ENCODE measurements at places on chromosomes 2 and 18.

- DNase-seq, result no peak
Measured at GRCh38 chr2:216233281-216233995, 124.3 kb downstream of the XRCC5 start.

- DNase-seq, result no peak
Measured at GRCh38 chr2:13193900-13194299, 477.2 kb downstream of the TRIB2 start.

- peak; percentile 43 for DNase-seq
Measured at GRCh38 chr2:239190361-239190760, 210.5 kb downstream of the HDAC4 start.

- DNase-seq, result no peak
Measured at GRCh38 chr2:181882246-181883020, 9.1 kb upstream of the ITPRID2 start.

DNA sequence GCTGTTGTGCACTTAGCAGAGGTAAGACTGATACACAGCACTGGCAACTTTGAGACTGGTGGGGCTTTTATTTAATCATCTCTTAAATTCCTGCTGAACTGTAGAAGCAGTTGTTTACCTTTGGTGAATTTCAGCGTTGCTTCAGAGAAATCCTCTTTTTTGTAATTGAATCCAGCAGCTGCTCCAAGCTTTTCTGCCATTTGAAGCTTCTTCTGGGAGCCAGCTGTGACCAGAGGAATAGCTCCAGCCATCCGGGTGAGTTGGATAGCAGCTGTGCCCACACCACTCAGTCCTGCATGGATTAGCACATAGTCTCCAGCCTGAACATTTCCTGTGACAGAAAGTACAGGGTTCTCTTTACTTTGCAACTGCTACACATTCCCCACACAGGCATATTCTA lies 3.9 kb downstream of the TP53I3 start:
- DNase-seq, result no peak

- DNase-seq, result no peak
Measured at GRCh38 chr2:18871430-18871829, 282.1 kb upstream of the NT5C1B start.

DNA sequence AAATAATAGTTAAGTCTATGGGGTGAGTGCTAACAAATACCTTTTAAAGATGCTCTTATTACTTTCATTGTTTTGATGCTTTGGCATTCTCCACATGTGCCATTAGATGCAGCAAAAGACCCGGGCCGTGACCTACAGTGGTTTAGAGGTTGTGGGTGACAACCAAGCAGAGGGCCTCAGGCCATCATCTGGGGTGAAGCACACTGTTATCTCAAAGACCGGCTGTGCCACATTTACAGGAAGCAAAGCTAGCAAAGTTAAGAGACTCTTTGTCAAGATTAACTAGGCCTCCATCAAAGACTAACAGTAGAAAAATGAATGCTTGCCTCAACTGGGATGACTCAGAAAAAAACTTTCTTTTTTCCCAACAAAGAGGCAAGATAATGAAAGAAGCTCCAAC lies 695.3 kb downstream of the SATB2 start:
- no peak for DNase-seq

DNA sequence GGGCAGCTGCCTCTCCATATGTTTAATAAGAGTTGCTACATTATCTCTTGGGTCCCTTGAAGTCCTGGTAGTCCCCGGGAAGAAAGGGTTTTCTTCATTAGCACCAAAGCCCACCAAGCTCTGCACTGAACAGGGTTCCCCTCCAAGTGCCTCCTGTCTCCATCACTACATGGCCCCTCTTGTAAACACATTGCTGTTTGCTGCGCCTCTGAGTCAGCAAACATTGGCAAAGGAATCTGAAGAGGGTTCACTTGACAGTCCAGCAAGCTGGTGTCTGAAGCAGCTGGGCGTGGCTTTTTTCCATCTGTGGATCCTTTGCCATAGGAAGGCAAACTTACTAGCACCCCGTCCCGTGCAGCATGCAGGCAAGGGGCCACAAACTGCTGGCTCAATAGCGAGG lies 82.8 kb downstream of the TEX51 start:
- no peak for DNase-seq

- DNase-seq, result no peak
Measured at GRCh38 chr2:226450141-226450540, 349.5 kb downstream of the IRS1 start.

DNA sequence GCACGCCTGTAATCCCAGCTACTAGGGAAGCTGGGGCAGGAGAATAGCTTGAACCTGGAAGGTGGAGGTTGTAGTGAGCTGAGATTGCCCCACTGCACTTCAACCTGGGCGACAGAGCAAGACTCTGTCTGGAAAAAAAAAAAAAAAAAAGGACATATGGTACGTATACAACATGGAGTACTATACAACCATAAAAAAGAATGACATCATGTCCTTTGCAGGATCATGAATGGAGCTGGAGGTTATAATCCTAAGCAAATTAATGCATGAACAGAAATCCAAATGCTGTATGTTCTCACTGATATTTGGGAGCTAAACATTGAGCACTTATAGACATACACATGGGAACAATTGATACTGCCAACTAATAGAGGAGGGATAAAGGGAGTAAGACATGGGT lies 99.3 kb upstream of the KCNJ3 start:
- no peak for DNase-seq

Data from head of caudate nucleus (tissue), 42 donors.